Left ventricle myocardium inferior (tissue), 1 donor: ENCODE measurements at places on chromosomes 1 and 21. TPM values are rescaled to one million over a fixed set of nuclear protein-coding genes. Genes with fewer than 3 reads are reported as not detected.

DNA sequence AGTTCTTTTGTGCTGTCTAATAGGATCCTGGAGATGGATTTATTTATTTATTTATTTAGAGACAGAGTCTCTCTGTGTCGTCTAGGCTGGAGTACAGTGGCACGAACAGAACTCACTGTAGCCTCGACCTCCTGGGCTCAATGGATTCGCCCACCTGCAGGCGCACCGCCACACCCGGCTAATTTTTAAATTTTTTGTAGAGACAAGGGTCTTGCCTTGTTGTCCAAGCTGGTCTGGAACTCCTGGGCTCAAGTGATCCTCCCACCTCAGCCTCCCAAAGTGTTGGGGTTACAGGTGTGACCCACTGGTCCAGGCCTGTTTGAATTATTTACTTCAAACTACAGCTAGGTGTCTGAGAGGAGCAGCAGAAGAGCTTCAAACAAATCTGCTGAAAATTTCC, 9.6 kb upstream of the SPEN start:
- DNase-seq: no peak

GRCh38 chr1:18940303-18941020, 16.0 kb downstream of the IFFO2 start:
- DNase-seq: no peak

GRCh38 chr1:151811181-151811580, 6.0 kb upstream of the LINGO4 start:
- no peak for DNase-seq

OR14K1 gene
- total RNA-seq: not detected

FNBP1L gene
- 28.0 TPM for total RNA-seq

DNA sequence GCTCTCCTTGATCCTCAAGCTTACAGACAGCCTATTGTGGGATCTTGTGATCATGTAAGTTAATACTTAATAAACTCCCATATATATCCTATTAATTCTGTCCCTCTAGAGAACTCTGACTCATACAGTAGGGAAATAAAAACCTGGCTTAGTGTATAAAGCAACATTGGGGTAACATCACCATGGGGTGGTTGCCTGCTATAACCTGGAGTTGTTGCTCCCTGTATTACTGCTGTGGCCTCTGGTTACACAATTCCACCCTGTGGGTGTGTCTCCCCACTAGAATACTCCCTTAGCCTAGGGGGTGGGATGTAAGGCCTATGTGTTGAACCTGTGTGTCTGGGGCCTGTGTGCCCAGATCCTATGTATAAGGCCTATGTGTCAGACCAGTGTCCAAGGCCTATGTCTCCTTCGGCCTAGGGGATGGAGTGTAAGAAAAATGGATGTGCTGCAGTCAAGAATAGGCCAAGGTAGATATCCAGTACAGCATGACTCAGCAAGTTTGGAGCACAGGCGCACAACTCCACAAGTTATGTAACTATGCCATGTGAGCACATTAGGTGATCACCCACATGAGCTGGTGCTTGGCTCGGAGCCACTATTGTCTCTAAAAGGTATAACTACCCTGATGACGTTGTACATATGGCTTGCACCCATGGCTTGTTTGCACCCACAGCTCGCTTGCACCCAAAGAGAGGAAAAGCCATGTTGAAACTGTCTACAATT, 96.8 kb upstream of the C1orf21 start:
- DNase-seq: no peak

ANGPTL1 gene
- total RNA-seq: 11.5 TPM

ZNF684 gene
- 7.8 TPM for total RNA-seq

- no peak for DNase-seq
These were observed 67.3 kb downstream of the OBSCN start for GRCh38 chr1:228275179-228275429.

GRCh38 chr1:96792220-96792619, 70.6 kb downstream of the PTBP2 start:
- no peak for DNase-seq

GRCh38 chr1:182629080-182629479, 24.9 kb upstream of the RGS16 start:
- no peak for DNase-seq
